ENCODE measurements at places on chromosomes 16 and 17.

- DNase-seq, result no peak
Measured at GRCh38 chr16:50595859-50596258, 47.7 kb downstream of the NKD1 start.

DNA sequence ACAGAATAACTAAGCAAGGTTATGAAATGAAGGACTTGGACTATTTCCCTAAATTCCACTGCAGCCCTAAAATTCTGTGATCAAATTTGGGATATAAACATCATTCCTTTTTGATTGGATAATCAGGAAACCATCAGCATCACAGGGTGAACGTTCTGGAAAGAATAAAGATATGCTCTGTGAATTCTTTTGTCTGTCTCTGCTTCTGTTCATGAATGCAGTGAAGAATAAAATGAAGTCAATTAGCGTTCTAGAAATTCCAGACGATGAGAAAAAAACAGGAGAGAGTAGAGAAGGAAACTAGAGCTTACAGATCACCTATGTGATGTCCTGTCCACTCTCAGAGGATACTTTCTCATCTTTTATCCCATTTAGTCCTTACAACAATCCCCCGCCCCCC lies 295.1 kb upstream of the SOX9 start:
- DNase-seq, result no peak

- no peak for DNase-seq
Measured at GRCh38 chr17:77308861-77309726, 168.3 kb downstream of the SEC14L1 start.

DNA sequence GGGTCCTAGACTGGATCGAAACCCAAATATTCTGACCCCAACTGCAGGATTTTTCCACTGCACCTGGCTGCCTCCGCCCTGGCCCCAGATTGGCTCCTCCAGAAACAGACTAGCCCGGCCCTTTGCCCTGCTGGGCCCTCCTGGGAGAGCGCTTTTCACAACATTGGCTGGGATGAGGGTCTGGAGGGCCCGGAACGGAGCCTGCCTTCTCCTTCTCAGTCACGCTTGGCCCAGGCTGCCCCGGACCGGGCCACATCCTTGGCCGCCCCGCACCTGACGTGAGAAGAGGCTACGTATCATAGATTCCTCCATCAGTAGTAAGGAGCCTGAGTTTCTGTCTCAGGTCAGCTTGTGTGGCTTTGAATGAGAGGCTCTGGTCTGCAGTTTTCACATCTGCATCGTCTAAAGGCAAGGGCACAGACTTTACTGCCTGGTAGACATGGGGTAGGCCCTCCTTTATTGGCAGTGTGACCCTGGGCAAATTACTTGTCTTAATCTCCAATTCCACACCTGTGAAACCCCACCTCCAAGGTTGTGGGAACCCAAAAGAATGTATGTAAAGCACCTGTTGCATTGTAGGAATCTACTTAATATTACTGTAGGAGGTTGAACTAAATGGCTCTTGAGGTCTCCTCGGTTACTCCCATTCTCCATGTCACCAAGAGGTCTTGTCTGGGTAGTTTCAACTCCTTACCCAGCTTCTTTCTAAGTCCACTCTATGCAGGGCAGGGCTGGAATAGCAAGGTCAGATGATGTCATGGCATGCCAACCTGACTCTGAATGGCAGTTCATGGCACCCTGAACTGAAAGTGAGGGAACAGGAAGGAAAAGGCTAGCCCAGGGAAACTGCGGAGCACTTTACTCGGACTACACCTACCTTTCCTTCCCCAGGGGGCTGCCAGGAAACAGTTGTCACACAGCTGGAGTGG lies 661 bp downstream of the LRRC3C start:
- peak; percentile 28 for DNase-seq

DNA sequence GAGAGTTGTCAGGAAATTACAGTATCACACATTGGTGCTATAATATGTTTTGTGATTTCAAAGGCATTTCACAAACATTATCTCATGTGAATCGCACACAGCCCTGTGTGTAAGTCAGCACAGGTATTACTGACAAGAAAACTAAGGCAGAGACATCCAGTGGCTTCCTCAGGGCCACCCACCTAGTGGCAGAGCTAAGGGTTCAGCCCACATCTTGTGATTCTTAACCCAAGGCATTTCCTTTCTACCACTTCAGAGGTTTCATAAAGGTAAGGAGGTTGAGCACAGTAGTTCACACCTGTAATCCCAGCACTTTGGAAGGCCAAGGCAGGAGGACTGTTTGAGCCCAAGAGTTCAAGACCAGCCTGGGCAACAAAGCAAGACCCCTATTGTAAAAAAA lies 58.2 kb downstream of the STX8 start:
- no peak for DNase-seq

- DNase-seq, result no peak
Measured at GRCh38 chr17:21295036-21295952, 10.8 kb downstream of the MAP2K3 start.

DNA sequence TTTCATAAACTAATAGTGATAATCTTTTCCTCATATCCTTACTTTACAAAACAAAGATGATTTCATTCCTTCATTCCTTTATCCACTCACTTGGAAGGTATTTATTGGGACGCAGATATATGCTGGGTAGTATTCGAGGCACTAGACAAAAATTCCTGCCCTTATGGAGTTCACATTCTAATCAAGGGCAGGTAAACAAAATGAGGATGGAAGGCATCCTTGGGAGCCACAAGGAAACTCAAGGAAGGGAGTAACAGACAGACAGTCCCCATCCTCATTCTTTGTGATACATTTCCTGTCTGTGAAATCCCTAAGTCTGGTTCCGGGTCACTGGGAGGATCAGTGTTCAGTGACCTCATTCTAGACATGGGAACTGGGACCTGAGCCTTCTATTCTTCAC lies 45.2 kb downstream of the SLC6A2 start:
- DNase-seq, result no peak

GRCh38 chr17:2814049-2814448 lies 17.8 kb downstream of the RAP1GAP2 start:
- no peak for DNase-seq

DNA sequence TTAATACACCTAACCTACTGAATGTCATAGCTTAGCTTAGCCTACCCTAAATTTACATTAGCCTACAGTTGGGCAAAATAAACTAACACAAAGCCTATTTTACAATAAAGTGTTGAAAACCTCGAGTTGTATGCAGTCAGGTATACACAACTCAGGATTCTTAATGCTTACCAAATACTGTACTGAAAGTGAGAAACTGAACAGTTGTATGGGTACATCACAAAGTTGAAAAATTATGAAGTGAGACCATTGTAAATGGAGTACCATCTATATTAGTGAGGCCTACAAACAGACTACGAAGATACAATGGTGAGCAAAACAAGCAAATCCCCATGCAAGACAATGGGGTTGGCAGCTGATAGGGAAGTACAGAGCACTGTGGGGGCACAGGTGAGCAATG lies 79.7 kb downstream of the VAT1L start:
- DNase-seq, result no peak

DNA sequence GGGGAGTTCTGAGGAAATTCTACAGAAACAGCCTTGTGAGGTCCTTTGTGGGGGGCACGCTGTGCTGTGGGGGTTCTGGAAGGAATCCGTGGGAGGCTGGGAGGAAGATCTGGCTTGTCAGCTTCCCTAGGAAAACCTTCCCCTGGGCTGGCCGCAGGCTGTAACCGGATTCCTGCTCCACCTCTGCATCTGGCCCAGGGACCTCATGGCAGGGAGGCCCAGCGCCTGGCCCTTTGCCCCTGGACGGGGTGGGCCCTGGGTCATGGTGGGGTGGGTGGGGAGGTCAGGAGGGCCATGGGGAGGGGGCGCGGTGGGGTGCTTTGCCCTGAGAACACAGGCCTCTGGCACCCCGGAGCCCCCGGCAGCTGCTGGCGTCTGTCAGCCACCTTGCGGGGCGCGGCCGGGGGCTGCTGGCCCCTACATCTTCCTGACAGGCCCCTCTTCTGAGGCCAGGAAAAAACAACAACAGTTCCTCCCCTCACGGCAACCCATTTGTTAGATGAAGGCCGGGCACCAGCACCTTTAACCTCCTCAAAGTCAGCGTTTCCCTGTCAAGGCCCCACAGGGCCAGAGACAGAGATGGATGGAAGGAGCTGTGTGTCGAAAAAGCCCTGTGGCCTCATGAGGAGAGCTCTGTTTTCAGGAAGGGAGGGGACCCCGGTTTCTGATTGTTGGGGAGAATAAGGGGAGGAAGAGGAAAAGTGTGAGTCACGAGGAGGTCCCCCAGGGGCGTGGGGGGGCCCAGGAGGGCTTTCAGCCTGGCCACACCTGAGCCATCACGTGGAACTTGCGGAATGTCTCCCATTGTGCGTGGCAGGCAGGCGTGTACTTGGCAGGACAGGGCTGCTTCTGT lies 3.6 kb upstream of the MEOX1 start:
- no peak for DNase-seq

GRCh38 chr16:82037666-82038065 lies 2.6 kb downstream of the HSD17B2 start:
- DNase-seq, result no peak

DNA sequence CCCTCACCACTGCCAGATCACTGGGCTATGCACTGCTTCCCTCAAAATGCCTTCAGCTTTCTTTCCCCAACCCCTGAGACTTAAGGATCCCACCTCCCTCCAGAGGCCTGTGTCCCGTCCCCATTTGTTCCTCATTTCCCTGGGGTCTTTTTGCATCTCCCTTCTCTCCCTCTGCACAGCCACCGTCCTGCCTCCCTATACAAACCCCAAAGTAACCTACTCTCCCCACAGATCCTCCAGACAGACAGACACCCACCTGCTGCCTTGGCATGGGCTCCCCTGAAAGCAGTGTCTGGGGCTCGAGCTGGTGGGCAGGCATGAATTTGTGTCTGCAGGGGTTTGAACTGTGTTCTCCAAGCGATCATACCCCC lies 69.4 kb upstream of the TNRC6C start:
- DNase-seq, result no peak

DNA sequence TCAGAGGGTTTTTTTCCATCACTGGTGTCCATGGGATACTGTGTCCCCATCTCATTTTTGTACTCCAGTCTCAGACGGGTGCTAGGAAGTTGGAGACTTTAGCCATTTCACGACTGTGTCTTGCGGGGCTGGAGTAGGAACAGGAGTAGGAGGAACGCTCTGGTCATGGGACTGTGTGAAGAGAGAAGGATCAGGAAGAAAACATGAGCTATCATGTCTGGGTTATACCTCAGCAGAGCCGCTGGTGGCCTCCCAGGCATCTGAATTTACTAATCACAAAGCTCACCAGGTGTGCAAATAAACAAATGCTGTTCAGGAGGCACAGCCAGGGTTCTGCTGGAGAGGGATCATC lies 225.4 kb downstream of the SEC14L1 start:
- no peak for DNase-seq

- no peak for DNase-seq
Measured at GRCh38 chr16:9596788-9597187, 505.3 kb downstream of the HAPSTR1 start.

- DNase-seq, result no peak
Measured at GRCh38 chr16:31700530-31701388, 172.8 kb upstream of the ZNF267 start.

- DNase-seq, result no peak
Measured at GRCh38 chr17:60077672-60078519, 825 bp downstream of the HEATR6 start.

DNA sequence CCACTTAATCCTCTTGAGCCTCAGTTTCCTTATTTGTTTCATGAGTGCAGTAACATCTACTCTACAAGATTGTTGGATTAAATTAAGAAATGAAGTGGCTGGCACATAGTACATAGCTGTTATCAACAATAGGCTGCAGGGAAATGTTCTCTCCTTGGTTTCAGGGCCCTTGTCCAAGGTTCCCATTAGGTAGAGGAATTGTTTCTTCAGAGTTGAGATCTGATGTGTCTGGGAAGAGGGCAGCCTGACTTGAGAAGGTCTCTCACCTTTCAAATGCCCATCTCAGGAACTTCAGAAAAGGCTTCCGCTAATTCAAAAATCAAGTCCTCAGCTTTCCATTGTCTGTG lies 87.6 kb downstream of the RAB11FIP4 start:
- DNase-seq, result no peak

- DNase-seq, result peak; percentile 72
Measured at GRCh38 chr17:29243792-29244191, 2.9 kb upstream of the CRYBA1 start.

DNA sequence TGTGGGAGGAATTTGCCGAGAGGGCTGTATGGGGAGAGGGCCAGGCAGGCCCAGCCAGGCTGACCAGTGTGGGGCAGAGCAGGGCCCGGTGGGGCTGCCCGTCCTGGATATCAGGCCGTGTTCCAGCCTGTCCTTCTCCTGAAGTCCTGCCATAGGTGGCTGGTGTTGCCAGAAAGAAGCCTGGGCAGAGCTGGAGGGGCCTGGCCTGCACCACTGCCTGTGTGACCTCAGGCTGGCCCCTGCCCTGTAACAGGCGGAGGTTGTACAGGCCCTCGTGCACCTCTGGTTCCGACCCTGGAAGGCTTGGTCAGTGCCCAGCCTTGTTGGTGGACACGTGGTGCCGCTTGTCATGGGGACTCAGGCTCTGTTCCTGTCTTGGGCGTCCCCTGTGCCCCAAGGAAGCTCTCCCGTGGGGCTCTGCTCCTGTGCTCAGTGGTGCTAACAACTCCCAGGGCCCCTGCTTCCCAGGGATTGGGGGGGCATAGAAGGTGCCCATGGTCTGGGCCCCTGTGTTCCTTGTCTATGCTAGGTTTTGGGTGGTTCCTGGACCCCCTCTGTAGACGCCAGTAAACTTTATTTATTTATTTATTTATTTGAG lies 33.3 kb downstream of the ADCY7 start:
- DNase-seq, result peak; percentile 37

GRCh38 chr16:87667443-87667842 lies 65.1 kb downstream of the JPH3 start:
- DNase-seq, result no peak

DNA sequence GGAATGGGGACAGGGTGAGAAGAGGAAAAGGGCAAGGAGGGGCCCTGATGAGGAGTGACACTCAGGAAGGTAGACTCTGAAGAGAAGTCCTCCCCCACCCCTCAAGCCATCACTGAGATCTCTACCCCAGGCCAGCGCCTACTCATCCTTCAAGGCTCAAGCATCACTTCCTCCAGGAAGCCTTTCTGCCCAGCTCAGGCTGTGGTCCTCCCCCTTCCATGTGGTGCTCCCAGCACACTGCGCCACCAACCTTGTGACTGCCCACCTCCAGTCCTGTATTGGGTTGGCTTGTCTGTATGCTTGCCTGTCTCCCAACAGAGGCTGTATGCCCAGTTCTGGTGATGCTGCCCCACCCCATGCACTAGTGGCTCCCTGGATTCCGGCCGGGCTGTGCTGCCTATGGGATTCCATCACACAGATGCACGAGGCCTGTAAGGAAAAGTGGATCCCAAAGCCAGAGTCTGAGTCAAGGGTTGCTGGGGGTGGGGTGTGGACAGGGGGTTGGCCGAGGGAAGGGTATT lies 19.8 kb upstream of the ZFP90 start:
- DNase-seq, result no peak

GRCh38 chr17:70891306-70891705 lies 722.0 kb downstream of the KCNJ2 start:
- DNase-seq, result no peak

DNA sequence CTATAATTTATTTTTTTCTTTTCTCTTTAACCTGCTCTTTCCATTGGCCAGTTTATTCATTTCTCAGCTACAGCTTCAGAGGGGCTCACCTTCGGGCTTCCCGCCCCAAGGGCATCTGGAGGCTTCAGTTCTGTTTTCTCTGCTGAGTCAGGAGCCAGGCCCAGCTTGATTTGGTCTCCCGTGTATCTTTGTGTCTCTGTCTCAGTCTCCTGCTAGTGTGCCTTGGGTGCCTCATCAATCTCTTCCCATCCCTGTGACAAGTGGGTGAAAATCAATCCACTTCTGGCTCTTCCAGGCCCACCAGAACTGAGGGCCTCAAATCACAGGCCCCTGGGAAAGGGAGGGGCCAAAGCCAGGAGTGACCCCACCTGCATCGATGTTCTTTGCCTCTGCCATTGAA lies 72.1 kb downstream of the CCDC182 start:
- DNase-seq, result no peak

GRCh38 chr17:62614142-62614541 lies 13.3 kb upstream of the MRC2 start:
- DNase-seq, result no peak

Measured in 8988T (cell line).